ENCODE measurements at places on chromosomes 2 and 18.

DNA sequence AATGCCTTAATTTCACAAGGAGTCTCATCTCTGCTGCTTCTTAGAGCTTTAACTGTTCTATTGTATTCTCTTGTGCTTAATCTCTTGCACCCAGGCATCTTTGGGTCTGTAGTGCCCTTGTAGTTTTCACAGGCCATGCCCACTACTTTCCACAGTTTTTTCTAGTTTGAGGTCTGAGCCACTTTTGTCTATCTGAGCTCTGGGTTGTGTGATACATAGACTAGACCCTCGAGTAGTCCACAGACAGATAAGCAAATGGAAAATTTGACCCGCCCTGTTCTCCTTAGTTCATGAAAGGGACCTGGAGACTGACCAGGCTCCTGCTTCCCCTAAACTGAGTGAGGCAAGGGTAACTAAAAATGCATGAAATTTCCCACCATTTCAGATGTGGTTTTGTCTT lies 466.8 kb upstream of the ZEB2 start:
- no peak for DNase-seq

DNA sequence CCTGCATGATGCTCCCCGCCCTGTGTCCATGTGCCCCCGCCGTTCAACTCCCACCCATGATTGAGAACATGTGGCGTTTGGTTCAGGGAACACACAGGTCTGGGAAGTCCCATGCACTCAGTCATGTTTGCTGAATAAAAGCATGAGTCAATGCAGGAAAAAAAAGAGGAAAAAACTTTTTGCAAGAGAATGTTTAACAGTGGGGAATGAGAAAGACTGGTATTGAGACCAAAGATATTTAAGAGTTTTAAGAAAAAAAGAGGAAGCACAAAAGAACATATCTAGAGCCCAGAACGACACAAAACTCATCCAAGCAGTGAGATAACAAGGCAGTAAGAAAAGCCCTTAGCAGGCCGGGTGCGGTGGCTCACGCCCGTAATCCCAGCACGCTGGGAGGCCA lies 279.2 kb upstream of the THSD7B start:
- DNase-seq: no peak

GRCh38 chr18:78107363-78107762 lies 857.7 kb downstream of the GALR1 start:
- DNase-seq: no peak

DNA sequence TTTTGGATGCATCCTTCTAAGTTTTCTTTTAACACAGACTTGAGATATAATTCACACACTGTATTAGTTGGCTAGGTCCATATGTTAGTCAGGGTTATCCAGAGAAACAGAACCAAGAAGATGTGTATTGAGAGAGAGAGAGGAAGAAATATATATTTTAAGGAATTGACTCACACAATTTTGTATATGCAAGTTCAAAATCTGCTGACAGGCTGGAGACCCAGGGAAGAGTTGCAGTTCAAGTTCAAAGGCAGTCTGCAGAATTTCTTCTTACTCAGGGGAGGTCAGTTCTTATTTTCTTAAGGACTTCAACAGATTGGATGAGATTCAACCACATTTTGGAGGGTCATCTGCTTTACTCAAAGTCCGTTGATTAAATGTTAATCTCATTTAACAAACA lies 23.0 kb upstream of the MRO start:
- DNase-seq: no peak

GRCh38 chr18:13621446-13621849 lies 104.9 kb downstream of the FAM210A start:
- no peak for DNase-seq

DNA sequence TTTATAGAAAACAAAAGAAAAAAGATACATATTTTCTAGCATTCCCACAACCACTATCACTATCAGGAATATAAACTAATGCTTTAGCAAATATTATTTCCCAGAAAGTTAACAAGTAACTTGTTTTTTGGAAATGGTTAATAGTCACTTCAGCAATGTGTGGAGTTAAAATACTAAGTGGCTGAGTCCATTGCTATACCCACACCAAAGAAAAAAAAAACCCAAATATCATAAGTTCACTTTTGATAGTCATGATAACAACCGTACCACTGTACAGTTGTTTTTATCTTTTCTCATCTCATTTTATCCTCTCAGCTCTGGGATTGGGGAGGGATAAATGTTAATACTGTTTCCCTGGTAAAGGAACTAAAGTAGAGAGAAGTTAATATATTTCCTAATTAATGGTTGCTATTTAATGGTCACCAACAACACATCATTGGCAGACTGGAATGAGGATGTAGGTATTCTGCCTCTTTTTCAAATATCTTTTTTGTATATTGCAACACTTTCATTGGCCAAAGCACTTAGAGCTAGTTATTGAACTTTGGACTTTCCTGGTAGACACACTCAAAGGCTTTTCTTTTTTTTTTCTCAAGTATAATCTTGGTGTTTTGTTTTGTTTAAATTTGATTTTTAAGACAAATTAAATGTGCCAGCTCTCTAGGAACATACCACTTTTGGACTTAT lies 18.4 kb upstream of the KANSL1L start:
- DNase-seq: no peak

- DNase-seq: peak; percentile 40
Observed at GRCh38 chr2:191051177-191051576, 37.2 kb upstream of the STAT1 start.

DNA sequence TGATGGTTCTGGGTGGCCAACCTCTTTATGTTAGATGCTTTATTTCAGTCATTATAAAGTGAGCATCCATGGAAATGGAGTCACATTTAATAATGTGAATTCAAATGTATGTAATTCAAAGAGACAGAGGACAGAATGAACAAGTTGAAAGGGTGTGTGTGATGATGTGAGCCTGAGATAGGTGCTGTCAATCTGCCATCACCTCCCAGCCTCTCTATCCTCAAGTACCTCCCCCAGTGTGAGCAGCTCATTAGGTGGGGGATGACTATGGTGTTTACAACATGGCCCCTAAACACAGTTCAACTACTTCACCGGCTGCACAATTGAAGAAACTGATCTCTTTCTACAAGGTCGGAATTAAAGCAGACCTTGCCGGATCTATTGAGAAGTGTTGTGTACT lies 74.7 kb upstream of the IGFBP5 start:
- no peak for DNase-seq

GRCh38 chr18:69787825-69788547 lies 159.7 kb downstream of the CD226 start:
- DNase-seq: no peak

GRCh38 chr2:98731041-98731893 lies at the start of gene MGAT4A:
Gene MGAT4A (minus strand): TSS chr2:98731132. CDS start chr2:98726332, 4,800 bp downstream.
- DNase-seq: peak; percentile 60

- no peak for DNase-seq
Observed at GRCh38 chr2:149586898-149587219, 716 bp downstream of the MMADHC start.

- DNase-seq: no peak
Observed at GRCh38 chr2:10217489-10218435, 84.9 kb upstream of the HPCAL1 start.

- DNase-seq: no peak
Observed at GRCh38 chr18:79472946-79473345, 77.2 kb downstream of the NFATC1 start.

DNA sequence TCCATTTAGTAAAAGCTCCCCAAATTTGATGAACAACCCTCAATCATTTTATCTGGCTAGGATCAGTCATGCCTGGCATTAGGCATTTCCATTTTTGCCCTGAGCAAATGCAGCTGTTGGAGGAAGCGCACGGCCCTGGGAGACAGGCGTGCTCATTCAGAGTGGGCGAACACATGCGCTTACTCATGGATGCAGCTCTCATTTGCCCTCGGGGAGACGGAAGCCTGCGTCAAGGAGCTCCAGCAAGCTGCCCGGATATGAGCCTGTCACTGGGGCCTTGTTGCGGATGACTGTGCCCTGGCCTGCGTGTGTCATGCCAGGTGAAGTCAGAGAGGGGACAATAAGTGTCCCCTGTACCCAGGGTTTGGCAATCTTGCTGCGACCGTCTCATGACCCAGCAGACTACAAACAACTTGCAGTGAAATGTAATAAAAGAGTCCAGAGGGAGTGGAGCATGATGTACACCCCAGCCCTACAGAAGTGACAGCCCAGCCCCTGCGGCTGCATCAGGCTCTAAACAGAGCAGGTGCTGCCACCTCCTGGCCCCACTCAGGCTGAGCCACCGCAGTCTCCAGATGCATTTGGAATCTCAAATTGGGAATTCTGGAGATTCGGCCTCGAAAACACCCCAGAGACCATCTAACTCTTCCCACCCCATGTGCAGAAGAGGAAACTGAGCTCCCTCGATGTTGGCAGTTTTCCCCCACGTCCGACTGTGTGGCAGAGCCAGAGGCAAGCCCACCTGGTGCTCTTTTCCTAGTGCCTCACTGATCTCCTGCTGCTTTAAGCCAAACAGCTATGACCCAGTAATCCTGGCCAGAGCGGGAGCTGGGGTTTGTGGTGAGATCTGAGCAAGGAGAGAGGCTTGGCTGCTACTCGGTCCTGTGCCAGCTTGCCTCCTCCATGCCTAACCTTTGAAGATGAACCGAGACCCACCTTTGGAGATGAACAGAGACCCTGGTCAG lies 105.0 kb upstream of the ALK start:
- DNase-seq: peak; percentile 18

GRCh38 chr2:74481961-74482800 lies 617 bp downstream of the CCDC142 start:
- DNase-seq: peak; percentile 75

DNA sequence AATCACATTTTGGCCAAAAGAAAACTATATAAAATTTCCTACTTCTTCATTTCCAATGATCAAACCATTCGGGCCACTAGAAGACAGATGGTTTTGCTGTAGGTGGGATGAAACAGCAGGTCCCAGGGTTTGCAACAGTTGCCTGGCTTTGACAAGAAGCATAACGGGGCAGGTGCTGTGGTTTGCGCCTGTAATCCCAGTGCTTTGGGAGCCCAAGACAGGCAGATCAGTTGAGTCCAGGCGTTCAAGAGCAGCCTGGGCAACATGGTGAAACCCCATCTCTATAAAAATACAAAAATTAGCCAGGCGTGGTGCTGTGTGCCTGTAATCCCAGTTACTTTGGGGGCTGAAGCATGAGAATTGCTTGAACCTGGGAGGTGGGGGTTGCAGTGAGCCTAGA lies 81.4 kb upstream of the XPO1 start:
- no peak for DNase-seq

DNA sequence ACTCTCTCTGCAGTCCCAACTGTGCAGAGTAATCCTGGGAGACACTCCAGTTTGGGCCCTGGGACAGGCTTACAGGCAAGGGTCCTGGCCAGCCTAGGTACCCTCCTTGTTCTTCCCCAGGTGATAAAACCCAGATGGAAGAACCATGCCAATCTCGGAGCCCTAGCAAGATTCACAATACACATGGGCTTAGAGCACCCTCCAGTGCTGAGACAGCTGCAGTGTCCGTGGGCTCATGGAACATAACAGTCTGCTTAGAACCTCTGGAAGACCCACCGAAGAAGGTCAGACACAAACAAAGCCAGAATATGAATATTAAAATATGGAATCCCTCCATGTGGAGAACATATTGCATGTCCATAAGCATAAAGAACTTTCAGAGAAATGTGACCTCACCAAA lies 568.1 kb downstream of the KCNJ3 start:
- DNase-seq: no peak

DNA sequence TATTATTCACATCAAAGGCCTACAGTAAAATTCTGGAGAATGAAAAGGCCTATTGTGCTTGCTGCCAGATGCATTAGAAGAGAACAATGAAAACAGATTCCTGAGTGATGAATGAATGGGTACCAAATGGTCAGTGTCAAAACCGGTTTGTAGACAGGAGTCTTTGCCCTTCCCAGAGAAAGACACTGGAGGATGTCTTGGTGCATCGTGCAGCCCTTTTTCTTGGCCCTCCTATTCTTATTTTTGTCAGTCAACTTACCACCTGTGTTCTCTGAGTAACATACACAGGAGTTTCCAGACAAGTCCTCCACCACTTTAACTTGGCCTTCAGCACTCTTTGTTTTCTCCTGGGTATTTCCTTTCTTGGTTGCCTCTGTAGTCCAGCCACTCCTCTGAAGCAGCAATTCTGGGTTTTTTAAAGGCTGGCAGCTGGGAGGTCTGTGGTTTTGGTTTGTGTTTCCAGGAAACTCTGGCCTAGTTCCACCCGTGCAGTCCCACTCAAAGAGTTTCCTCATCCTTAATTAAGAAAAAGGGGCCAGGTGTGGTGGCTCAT lies 29.4 kb downstream of the PSTPIP2 start:
- DNase-seq: no peak

- DNase-seq: no peak
Observed at GRCh38 chr2:128726911-128727310, 408.2 kb upstream of the HS6ST1 start.

DNA sequence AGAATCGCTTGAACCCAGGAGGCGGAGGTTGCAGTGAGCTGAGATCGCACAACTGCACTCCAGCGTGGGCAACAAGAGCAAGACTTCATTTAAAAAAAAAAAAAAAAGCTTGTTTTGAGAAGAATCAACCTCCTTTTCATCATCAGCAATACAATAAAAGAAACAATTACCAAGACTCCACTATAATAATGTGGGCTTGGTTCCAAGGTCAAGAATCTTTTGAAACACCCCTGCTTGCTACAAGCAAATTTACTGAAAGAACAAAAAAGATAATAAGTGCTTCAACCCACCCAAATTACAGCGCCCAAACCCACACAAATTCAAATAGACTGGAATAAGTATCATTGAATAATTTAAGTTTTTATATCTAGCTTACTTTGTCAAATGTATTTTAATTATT lies 33.6 kb upstream of the MAPRE3 start:
- DNase-seq: no peak

DNA sequence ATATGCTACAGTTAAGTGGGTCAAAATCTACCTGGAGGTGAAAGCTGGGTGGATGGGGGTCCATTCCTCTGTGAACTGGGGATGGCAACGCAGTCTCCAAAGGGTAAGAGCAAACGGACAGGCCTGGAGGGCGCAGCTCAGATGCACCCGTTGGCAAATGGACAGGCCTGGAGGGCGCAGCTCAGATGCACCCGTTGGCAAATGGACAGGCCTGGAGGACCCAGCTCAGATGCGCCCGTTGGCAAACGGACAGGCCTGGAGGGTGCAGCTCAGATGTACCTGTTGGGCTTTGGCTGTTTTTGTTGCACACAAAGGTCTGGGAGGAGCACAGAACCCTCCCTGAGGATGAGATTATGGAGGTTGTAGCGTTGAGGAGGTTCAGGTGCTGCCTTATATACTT lies 33.7 kb downstream of the RBFA start:
- DNase-seq: no peak

- peak; percentile 57 for DNase-seq
Observed at GRCh38 chr2:182946958-182947369, 80.5 kb upstream of the FRZB start.

- DNase-seq: no peak
Observed at GRCh38 chr2:102438578-102438977, 15.6 kb downstream of the IL18RAP start.

GRCh38 chr18:41524674-41525470 lies 430.2 kb upstream of the PIK3C3 start:
- DNase-seq: peak; percentile 44

- peak; percentile 13 for DNase-seq
Observed at GRCh38 chr2:190340369-190340768, 3.0 kb upstream of the INPP1 start.

DNA sequence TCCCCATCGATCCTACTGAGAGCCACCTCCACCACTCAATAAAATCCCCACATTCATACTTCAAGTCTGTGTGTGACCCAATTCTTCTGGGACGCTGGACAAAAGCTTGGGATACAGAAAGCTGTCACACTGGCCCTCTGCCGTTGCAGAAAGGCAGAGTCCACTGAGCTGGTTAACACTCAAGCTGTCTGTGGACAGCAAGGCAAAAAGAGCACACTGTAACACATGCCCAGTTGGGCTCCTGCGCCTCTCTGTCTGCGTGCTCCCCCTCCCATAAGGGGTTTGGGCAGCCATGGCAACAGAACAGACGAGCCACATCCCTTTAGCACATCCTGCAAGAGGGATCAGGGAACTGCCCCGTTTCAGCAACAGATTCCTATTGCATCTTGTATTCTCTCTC lies 106.9 kb upstream of the RGPD4 start:
- DNase-seq: no peak
